SJCRH30 (cell line): ENCODE measurements at places on chromosomes 3 and 15. TPM values are rescaled to one million over a fixed set of nuclear protein-coding genes. Genes with fewer than 3 reads are reported as not detected.

DNA sequence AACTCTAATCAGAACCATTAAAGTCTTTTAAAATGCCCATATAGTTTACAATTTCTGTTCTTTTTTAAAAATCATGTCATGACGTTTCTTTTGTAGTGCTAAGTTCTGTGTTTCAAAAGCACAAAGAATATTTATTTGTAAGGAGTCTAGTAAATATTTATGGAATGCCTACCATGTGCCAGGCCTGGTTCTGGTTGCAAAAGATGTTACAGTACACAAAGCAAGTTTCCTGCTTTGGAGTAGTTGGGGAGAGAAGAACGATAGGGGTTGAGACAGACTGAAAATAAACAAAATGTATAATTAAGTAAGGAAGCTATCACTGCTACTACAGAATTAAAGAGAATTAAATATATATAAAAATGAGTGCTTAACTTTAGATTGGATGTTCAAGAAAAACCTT lies 86.8 kb upstream of the CMSS1 start:
- H3K27ac ChIP-seq = no peak overlapping the region
- DNase-seq = no peak
- H3K4me1 ChIP-seq = no peaks in the 10 kb centered on the region
- no peaks in the 10 kb centered on the region for H3K27me3 ChIP-seq

DNA sequence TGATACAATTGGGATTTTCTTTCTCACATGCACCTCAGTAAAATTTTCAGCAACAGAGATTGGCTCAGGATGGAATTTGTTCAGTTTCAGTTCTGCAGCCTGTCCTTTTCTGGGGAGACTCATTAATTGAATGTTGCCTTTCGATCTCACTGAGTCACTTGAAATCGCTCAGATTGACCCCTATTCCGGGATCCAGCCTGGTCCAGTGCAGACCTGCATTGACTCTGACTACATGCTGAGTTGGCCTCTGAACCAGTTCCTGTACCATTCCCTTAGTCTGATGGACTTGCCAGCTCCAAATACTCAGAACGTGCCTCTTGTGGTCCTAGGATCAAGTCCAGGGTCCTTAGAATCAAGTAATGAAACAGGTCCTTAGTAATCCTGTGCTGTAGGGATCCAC lies 9.4 kb downstream of the IGF1R start:
- no peaks in the 10 kb centered on the region for H3K27me3 ChIP-seq
- no peak overlapping the region for H3K27ac ChIP-seq
- no peak overlapping the region for H3K4me3 ChIP-seq
- no peaks in the 10 kb centered on the region for H3K36me3 ChIP-seq
- no peak for DNase-seq

Gene MKRN3
- 4.8 and 4.9 TPM in 2 replicates for total RNA-seq

Gene PLSCR2
- not detected in 2 replicates for total RNA-seq

GRCh38 chr15:63236272-63236671 lies 41.1 kb upstream of the APH1B start:
- no peaks in the 10 kb centered on the region; the same call in 1 of the 2 replicates for H3K36me3 ChIP-seq
- peak overlapping the region; percentile 17; the same call in 1 of the 2 replicates for H3K27ac ChIP-seq
- H3K4me1 ChIP-seq = peaks cover 56% of the 10 kb centered on the region
- DNase-seq = peak; percentile 22

Gene ASB14
- 0.08 TPM in 1 of 2 replicates, not detected in the other for total RNA-seq

Gene COMMD4
- 59.2 and 59.9 TPM in 2 replicates for total RNA-seq

Gene CASR
- total RNA-seq = not detected in 2 replicates

DNA sequence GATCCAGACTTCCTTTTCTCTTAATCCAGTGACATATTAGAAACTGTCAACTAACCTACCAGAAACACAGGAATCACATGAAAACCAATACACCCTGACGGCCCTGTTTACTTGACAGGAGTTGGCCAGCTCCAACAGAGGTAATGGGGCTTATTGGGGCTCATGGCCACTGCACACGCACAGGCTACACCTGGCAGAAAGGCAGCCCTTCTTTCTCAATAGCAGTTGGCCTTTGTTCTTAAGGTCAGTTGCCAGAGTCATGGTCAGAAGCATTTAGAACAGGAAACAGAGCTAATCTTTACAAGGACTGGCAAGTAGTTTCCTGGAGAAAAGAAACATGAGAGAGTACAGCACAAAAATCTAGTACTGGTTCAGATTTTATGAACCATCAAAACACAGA lies 181.8 kb downstream of the MAGI1 start:
- no peak for DNase-seq
- no peak overlapping the region for H3K4me3 ChIP-seq
- no peaks in the 10 kb centered on the region for H3K27me3 ChIP-seq

DNA sequence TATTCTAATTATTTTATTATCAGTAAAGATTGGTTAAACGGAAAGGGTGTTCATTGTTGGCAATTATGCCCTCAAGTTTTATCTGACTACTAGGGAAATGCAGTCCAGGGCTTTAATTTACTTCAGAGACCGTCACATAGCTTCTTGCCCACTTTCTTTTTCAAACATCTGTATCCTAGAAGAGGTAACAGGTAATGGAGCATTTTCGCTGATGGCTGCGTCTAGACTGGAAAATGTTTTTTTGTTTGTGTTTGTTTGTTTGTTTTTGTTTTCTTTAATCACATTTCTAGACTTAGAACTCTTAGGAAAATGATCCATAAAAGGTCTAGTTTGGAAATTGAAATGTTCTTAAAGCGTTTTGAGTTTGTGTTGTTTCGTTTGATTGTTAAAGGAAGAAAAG lies 71.4 kb downstream of the ANXA2 start:
- peaks cover 7% of the 10 kb centered on the region; the same call in 1 of the 2 replicates for H3K4me1 ChIP-seq
- H3K27ac ChIP-seq = no peak overlapping the region
- H3K27me3 ChIP-seq = no peaks in the 10 kb centered on the region
- H3K36me3 ChIP-seq = no peaks in the 10 kb centered on the region
- DNase-seq = no peak

DNA sequence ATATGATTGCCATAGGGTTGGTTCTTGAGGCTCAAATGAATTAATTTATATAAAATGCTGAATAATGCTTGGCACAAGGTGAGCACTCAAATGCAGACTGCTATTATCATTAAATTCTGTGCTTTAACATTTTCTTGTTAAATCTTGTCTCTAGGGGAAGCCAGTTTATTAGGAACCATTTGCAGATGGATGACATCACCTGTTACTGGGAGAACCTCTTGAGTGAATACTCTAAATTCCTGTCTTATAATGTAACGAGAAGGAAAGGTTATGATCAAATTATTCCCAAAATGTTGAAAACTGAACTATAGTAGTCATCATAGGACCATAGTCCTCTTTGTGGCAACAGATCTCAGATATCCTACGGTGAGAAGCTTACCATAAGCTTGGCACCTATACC lies 6.2 kb upstream of the TIMMDC1 start:
- no peak for DNase-seq
- peaks cover 14% of the 10 kb centered on the region for H3K36me3 ChIP-seq
- no peak overlapping the region for H3K4me3 ChIP-seq
- H3K4me1 ChIP-seq = no peaks in the 10 kb centered on the region

Gene EBLN2
- 2.8 and 4.4 TPM in 2 replicates for total RNA-seq

Gene GOLGA6L10
- total RNA-seq = 0.10 TPM in 1 of 2 replicates, not detected in the other

GRCh38 chr15:73677146-73677607 lies 7.0 kb upstream of the CD276 start:
- DNase-seq = peak; percentile 57
- H3K27ac ChIP-seq = no peak overlapping the region
- H3K36me3 ChIP-seq = no peaks in the 10 kb centered on the region
- H3K27me3 ChIP-seq = peaks cover 20% of the 10 kb centered on the region
- H3K4me3 ChIP-seq = no peak overlapping the region

DNA sequence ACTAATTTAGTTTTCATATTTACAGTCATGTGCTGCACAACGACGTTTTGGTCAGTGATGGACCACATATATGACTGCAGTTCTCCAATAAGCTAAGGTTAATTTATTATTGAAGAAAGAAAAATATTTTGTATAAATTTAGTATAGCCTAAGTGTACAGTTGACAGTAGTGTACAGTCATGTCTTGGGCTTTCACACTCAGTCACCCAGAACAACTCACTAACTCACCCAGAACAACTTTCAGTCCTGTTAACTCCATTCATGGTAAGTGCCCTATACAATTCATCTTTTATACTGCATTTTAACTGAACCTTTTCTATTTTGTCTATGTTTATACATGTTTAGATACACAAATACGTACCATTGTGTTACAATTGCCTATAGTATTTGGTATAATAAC lies 3.8 kb upstream of the GABRR3 start:
- no peaks in the 10 kb centered on the region; the same call in 1 of the 2 replicates for H3K27me3 ChIP-seq
- no peaks in the 10 kb centered on the region for H3K4me1 ChIP-seq
- H3K4me3 ChIP-seq = no peak overlapping the region
- no peaks in the 10 kb centered on the region for H3K36me3 ChIP-seq
- H3K27ac ChIP-seq = no peak overlapping the region

Gene SCAANT1
- not detected in 2 replicates for total RNA-seq

DNA sequence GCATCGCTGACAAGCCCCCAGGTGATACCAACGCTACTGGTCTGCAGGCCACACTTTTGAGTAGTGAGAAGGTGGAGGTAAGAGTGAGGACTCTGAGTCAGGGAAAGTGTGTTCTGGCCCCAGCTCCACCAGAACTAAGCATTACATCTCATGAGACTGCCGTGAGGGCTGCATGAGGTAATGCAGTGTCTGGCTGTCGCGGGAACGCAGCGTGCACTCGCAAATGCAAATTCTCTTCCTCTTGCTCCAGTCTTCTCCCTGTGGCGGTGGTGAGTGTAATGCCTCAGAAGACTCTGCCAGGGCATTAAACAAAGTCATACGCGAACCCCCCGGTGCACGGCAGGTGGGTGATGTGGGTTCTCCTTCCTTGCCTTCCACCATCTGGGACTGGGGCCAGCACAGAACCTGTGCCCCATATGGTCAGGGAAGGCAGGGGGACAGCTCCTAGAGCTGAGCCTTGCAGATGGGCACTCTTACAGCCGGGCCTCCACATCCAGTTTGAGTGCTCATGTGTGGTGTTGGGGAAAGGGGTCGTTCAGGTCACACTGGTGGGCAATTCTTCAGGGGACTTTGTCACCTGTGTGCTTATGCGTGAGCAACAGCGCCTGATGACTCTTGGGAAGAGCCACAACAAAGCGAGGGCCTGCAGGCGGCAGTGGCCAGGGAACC lies 175.8 kb downstream of the XXYLT1 start:
- peak; percentile 15 for DNase-seq
- peak overlapping the region; percentile 64 for H3K27ac ChIP-seq
- no peaks in the 10 kb centered on the region for H3K36me3 ChIP-seq
- peaks cover 13% of the 10 kb centered on the region; the same call in 1 of the 2 replicates for H3K4me1 ChIP-seq
- no peaks in the 10 kb centered on the region for H3K27me3 ChIP-seq

- 0 out of 2 replicates have a peak, but pooled peaks cover under 1% of the 10 kb centered on the region for H3K27me3 ChIP-seq
- no peaks in the 10 kb centered on the region for H3K36me3 ChIP-seq
- DNase-seq = peak; percentile 87
- H3K4me1 ChIP-seq = peaks cover 12% of the 10 kb centered on the region
- H3K4me3 ChIP-seq = no peak overlapping the region
These were observed 120.0 kb upstream of the ST8SIA2 start for GRCh38 chr15:92273723-92274122.

GRCh38 chr3:126370606-126371005 lies 13.4 kb upstream of the KLF15 start:
- no peaks in the 10 kb centered on the region for H3K36me3 ChIP-seq
- H3K4me1 ChIP-seq = no peaks in the 10 kb centered on the region
- H3K27me3 ChIP-seq = 0 out of 2 replicates have a peak, but pooled peaks cover 4% of the 10 kb centered on the region
- no peak for DNase-seq
- no peak overlapping the region for H3K27ac ChIP-seq
- H3K4me3 ChIP-seq = no peak overlapping the region

DNA sequence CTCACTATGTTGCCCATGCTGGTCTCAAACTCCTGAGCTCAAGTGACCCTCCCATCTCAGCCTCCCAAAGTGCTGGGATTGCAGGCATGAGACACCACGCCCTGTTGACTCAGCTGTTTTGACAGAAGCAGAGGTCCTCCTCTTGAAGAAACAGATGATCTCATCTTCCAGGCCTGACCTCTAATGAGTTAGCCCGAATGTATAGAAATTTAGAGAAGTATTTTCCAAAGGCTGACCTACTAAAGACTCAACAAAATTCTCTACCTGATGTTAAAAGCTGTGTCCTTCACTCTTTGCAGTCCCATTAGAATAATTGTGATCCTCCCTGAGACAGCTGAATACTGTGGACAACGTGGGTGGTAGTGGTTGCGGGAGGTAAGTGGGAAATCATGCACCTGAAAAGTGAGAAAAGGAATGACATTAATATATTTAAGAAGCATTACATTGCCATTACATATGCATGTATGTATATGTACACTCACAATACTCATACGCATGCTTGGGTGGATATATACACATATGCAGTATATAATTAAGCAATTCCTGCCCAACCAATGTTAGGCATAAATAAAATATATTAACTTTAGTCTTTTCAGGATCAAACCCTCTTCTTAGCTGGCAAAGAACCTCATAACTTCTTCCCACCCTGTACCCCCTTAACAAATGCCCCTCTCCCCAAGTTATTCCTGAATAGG lies 204.6 kb upstream of the NR2F2 start:
- H3K27me3 ChIP-seq = no peaks in the 10 kb centered on the region
- peak; percentile 44 for DNase-seq
- H3K4me1 ChIP-seq = peaks cover 16% of the 10 kb centered on the region

GRCh38 chr3:52123106-52123725 lies 31.0 kb downstream of the POC1A start:
- no peak overlapping the region for H3K4me3 ChIP-seq
- no peaks in the 10 kb centered on the region for H3K27me3 ChIP-seq
- no peak overlapping the region for H3K27ac ChIP-seq
- H3K4me1 ChIP-seq = no peaks in the 10 kb centered on the region
- peaks cover 40% of the 10 kb centered on the region for H3K36me3 ChIP-seq
- DNase-seq = peak; percentile 56

DNA sequence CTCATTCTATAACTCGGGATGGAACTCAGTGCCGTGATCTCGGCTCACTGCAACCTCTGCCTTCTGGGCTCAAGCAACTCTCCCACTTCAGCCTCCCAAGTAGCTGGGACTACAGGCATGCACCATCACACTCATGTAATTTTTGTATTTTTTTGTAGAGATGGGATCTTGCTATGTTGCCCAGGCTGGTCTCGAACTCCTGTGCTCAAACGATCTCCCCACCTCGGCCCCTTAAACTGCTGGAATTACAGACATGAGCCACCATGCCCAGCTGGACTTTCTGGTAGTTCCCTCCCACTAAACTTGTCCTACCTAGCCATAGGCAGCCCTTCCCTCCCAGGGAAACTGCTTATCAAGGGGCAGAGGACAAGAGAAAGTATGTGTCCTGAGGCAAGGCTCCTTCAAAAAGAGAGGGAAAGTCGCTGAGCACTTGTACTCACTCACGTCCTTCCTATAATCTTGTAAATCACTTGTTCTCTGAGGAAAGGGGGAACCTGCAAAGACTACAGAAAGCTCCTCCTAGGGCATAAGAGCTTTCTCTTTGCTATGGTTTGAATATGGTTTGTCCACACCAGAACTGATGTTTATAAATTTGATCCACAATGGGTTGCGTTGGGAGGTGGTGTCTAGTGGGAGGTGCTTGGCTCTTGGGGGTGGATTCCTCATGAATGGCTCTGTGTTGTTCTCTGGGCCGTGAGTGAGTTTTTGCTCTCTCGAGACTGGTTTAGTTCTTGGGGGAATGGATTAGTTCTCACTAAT lies 13.6 kb upstream of the TBL1XR1 start:
- H3K27me3 ChIP-seq = no peaks in the 10 kb centered on the region
- peak overlapping the region; percentile 25 for H3K4me3 ChIP-seq
- peak overlapping the region; percentile 46 for H3K27ac ChIP-seq
- DNase-seq = no peak

GRCh38 chr3:186513386-186513785 lies 30.8 kb downstream of the CRYGS start:
- H3K36me3 ChIP-seq = no peaks in the 10 kb centered on the region
- no peaks in the 10 kb centered on the region for H3K27me3 ChIP-seq
